Stimulated activated CD4-positive, alpha-beta T cell treated with anti-CD3 and anti-CD28 coated beads, Interleukin-15, amount 100 ng/mL, for 1 hour (primary cell): ENCODE measurements at places on chromosomes 6 and 20.

- no peak for DNase-seq
Measured at GRCh38 chr20:34642009-34642408, 34.9 kb downstream of the PIGU start.

DNA sequence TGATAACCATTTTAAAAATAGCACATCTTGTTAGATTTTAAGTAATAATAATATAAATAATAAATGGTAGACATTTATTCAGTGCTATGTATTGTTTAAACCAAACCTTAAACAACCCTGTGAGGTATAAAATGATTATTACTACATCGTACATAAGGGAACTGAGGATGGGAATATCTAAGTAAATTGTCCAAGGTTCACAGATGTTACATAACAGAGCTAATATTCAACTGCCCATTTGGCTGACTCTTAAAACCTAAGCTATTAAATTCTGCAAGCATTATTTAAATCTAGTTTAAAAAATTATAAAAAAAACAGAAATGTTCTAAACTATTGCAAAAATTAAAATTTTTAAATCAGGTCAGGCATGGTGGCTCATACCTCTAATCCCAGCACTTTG is 175.1 kb downstream of the COL19A1 start:
- no peak for DNase-seq

- DNase-seq = no peak
Measured at GRCh38 chr6:109768485-109768884, 77.4 kb downstream of the FIG4 start.

- DNase-seq = no peak
Measured at GRCh38 chr20:46797206-46797605, 87.8 kb downstream of the SLC2A10 start.

DNA sequence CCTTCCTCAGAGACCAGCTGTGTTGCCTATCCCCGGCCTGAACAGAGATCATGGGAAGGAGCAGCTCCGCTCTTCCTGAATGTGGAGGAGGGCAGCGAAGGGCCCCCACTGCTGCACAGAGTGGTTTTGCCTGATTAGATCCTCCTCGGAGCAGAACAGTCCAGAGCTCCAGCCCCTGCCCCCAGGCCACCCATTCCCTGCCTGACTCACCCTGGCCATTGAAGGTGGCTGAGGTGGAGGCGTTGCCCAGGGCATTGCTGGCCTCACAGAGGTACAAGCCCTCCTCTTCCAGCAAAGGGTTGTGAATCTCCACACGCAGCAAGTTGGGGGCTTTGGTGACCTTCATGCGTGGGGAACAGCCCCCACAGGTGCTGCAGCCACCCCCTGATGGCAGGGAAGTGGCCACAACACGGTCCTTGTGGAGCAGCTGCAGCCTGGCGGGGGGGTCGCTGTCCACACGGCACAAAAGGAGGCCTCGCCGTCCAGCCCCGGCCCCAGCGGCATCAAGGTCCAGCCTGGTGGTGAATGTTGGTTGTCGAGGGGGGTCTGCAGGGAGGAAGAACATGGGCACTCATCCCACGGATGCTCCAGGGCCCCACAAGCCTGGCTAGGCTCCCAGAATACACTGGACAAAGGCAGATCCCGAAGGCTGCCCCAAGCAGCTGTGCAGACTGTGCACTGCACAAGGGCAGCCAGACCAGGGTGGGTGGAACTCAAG is 14.7 kb downstream of the SIGLEC1 start:
- DNase-seq = no peak

- DNase-seq = no peak
Measured at GRCh38 chr20:42576167-42576566, 613.5 kb downstream of the PTPRT start.
